ENCODE measurements at places on chromosomes 6 and 20. TPM values are rescaled to one million over a fixed set of nuclear protein-coding genes. Genes with fewer than 3 reads are reported as not detected.

Gene MDN1
- total RNA-seq: 34.9 TPM

Gene MUC22
- total RNA-seq: not detected

DNA sequence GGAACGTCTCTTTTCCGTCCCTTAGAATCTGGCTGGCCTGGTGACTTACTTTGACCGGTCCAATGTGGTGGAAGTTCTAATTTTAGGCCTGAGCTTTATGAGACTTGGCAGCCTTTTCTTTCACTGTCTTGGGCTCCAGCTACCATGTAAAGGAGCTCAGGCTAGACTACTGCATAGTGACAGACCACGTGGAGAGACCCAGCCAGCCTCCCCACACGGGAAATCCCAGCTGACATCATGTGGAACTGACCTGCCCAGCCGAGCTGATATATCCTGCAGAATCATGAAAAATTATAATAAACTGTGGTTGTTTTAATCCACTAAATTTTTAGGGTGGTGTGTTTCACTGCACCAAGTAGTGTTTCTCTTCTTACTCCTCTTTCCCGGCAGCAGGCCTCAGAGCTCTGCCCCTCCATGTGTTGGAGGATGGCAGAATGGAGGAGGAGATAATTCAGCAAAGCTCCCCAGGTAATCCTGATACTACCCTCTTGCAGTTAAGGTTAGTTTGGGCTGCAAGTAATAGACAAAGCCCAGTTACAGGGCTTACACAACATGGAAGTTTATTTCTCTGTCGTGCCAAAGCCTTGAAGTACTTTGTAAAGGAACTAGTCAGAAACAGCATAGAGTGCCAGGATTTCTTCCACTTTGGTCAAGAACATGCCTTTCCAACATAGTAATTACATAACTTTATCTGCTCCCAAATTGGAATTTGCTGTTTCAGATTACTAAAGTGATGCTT is 87.5 kb downstream of the SH3BGRL2 start:
- no peaks in the 10 kb centered on the region for H3K4me1 ChIP-seq
- no peaks in the 10 kb centered on the region for H3K36me3 ChIP-seq
- DNase-seq: no peak
- no peaks in the 10 kb centered on the region for H3K27me3 ChIP-seq
- no peak overlapping the region for H3K4me3 ChIP-seq

DNA sequence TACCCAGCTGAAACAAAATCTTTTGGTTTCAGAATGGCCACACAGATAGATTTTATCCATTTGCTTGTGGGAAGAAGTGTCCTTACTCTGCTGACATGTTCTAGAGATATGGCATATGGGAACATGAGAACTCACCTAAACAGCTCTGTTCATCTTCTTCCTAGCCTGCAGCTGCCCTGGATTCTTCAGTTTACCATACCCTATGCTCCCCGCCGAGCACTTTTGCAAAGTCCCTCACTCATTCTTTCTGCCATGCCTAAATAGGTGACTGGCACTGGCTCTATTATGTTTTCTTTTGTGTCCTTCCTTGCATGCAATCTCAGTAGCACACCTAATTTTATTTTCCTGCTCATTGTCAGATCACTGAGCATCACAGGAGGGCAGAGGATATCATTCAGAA is 293.7 kb upstream of the RSPO3 start:
- no peak overlapping the region for H3K27ac ChIP-seq
- H3K36me3 ChIP-seq: no peaks in the 10 kb centered on the region
- no peaks in the 10 kb centered on the region for H3K4me1 ChIP-seq

DNA sequence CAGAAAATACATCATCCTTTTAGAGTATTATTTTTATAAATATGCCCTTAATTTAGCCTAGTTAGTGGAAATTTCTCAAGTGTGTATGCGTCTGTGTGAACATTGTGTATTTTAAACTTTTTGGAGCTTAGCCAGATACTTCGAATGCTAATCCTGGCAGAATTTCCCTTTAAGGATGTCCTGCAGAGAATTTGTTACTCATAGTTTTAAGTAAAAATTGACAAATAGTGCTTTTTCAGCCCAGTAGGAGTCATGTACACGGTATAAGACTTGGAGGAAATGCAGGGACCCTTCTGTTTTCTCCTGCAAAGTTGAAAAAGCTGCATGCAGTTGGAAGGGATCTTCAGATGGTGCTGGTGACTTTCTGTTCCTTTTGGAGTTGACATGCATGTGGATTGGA is at the start of gene FHL5:
TSS of gene FHL5 (plus strand) at position 243 of the 400 bp plus-strand sequence. CDS start 40,486 bp downstream, outside the sequence.
- no peaks in the 10 kb centered on the region for H3K4me1 ChIP-seq
- H3K27me3 ChIP-seq: no peaks in the 10 kb centered on the region
- DNase-seq: no peak

DNA sequence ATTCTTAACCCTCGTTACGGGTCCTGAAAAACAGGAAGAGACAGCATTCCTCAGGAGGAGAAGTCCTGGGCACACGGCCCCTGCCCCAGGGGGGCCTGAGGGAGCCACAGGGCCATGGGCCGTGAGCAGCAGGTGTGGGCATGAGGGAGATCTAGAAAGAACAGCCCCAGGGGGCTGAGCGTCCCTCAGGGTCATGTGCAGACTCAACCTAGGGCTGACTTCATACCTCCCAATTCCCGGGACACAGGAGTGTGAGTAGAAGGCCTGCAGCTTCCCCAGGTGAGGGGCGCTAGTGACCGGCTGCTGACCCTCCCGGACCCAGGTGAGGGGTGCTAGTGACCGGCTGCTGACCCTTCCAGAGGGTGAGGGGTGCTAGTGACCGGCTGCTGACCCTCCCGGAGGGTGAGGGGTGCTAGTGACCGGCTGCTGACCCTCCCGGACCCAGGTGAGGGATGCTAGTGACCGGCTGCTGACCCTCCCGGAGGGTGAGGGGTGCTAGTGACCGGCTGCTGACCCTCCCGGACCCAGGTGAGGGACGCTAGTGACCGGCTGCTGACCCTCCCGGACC is 35.1 kb downstream of the FRMD1 start:
- no peak overlapping the region for H3K4me3 ChIP-seq
- no peak for DNase-seq
- H3K36me3 ChIP-seq: no peaks in the 10 kb centered on the region
- H3K27me3 ChIP-seq: no peaks in the 10 kb centered on the region

DNA sequence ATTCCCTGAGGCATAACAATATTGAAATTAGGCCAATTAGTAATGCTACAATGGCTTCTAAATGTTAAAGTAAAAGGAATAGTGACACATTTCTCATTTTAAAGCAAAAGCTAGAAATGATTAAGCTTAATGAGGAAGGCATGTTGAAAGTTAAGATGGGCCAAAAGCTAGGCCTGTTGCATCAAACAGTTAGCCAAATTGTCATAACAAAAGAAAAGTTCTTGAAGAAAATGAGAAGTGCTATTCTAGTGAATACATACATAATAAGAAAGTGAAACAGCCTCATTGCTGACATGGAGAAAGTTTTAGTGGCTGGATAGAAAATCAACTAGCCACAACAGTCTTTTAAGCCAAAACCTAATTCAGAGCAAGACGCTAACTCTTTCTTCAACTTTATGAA is 12.9 kb downstream of the OR2A4 start:
- H3K36me3 ChIP-seq: no peaks in the 10 kb centered on the region
- no peaks in the 10 kb centered on the region for H3K27me3 ChIP-seq
- DNase-seq: peak; percentile 9
- H3K27ac ChIP-seq: no peak overlapping the region

Data from kidney (tissue), 22 donors.